ENCODE measurements at places on chromosomes 2 and 18.

DNA sequence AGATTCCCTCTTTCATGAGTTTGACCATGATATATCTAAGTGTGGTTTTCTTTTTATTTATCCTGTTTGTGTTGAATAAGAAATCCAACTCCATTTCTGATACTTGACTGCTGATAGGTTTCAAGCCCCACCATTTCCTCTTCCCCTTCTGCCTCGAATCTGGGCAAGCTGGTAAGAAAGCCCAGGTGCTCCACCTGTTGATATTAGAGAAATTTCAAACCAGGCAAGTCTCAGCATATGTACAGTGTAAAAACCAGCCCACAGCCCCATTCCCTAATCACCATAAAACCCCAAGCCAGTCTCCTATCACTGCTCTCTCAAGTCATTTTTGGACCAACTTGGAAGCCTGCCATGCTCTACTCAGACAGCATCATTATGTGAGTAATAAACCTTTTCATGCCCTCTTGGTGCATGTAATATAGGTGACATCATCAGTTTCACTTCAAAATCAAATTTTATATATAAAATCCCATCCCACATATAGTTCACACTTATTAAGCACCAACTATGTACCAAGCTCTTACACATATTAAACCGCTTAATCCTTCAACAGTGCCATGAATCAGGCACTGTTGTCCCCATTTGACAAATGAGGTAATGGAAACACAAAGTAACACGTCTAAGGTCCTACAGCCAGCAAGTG, 46.6 kb downstream of the SMAD2 start:
- no peaks in the 10 kb centered on the region for H3K27me3 ChIP-seq
- no peak for ATAC-seq
- H3K36me3 ChIP-seq, result no peaks in the 10 kb centered on the region
- no peak overlapping the region for H3K4me3 ChIP-seq
- H3K4me1 ChIP-seq, result peaks cover 8% of the 10 kb centered on the region

- no peaks in the 10 kb centered on the region for H3K36me3 ChIP-seq
- no peaks in the 10 kb centered on the region for H3K27me3 ChIP-seq
- H3K4me3 ChIP-seq, result no peak overlapping the region
- H3K4me1 ChIP-seq, result peaks cover 8% of the 10 kb centered on the region
Observed at GRCh38 chr2:68122680-68122964, 35.1 kb upstream of the PNO1 start.

GRCh38 chr2:126910637-126911036, 11.9 kb downstream of the TEX51 start:
- H3K4me1 ChIP-seq, result no peaks in the 10 kb centered on the region
- H3K27ac ChIP-seq, result no peak overlapping the region
- H3K36me3 ChIP-seq, result no peaks in the 10 kb centered on the region
- H3K4me3 ChIP-seq, result no peak overlapping the region
- ATAC-seq, result no peak

DNA sequence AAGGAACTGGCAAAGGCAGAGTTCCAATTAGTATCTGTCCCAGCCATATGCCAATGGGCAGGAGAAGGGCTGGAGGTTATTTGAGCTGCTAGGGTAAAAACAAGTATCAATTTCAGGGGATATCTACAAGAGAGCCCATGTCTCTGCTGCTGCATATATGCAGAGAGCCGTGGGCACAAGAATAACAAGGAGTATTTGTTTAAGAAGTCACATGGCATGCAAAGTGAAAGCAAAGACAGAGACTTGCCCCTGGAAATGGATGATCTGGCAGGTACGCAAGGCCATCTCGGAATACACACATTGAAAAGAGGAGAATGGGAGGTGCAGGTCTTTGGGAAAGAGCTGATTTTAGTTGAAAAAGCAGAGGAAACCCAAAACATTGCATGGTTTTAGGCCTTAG, 170.6 kb downstream of the EVA1A start:
- ATAC-seq, result no peak
- no peaks in the 10 kb centered on the region for H3K27me3 ChIP-seq
- H3K27ac ChIP-seq, result no peak overlapping the region
- H3K4me3 ChIP-seq, result no peak overlapping the region

- H3K36me3 ChIP-seq, result no peaks in the 10 kb centered on the region
- no peak overlapping the region for H3K27ac ChIP-seq
- no peaks in the 10 kb centered on the region for H3K4me1 ChIP-seq
- ATAC-seq, result no peak
Observed at GRCh38 chr2:161915121-161915520, 158.9 kb downstream of the DPP4 start.

DNA sequence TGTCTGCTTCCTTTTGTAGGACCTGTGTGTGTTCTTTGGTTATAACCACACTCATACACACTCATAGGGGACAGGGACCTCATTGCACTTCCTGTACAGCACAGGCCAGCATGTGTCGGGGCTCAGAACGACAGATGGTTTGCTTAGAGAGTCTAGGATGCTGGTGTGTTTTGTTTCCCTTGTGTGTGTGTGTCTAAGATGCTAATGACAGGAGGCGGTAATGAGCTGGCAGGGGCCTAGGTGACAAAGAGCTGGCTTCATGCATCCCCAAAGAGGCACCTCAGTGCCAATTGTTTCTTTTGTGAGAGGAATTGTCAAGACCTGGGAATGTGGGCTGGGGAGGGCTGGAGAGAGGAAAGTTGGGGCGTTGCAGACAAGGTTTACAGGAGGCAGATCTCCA, 66.6 kb downstream of the CELF4 start:
- no peaks in the 10 kb centered on the region for H3K4me1 ChIP-seq
- H3K4me3 ChIP-seq, result no peak overlapping the region
- peaks cover 6% of the 10 kb centered on the region for H3K27me3 ChIP-seq
- H3K27ac ChIP-seq, result no peak overlapping the region
- no peaks in the 10 kb centered on the region for H3K36me3 ChIP-seq

DNA sequence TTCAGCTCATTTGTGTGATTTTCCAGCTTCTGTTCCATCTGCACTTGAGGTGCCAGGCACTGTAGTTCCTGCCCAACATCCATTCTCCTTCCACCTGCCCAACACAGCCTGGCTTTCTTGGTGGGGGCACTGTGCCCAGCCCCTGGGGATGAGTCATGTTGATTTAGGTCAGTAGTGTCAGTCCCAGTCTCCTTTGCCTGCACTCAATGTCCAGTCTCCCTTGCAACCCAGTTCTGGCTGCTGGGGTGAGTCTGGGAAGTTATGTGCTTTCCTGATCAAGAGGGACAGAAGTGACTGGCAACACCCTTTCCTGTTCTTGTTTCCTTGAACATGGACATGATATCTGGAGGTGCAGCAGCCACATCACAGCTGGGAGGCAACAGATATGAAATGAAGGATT, 1.5 kb upstream of the ASB18 start:
- ATAC-seq, result no peak
- no peak overlapping the region for H3K27ac ChIP-seq
- H3K4me3 ChIP-seq, result no peak overlapping the region
- peaks cover 16% of the 10 kb centered on the region for H3K27me3 ChIP-seq
- peaks cover 5% of the 10 kb centered on the region for H3K4me1 ChIP-seq

Data from gastroesophageal sphincter (tissue), 4 donors.